Lung microvascular endothelial cell (primary cell): ENCODE measurements at places on chromosomes 2 and 18. TPM values are rescaled to one million over a fixed set of nuclear protein-coding genes. Genes with fewer than 3 reads are reported as not detected.

DNA sequence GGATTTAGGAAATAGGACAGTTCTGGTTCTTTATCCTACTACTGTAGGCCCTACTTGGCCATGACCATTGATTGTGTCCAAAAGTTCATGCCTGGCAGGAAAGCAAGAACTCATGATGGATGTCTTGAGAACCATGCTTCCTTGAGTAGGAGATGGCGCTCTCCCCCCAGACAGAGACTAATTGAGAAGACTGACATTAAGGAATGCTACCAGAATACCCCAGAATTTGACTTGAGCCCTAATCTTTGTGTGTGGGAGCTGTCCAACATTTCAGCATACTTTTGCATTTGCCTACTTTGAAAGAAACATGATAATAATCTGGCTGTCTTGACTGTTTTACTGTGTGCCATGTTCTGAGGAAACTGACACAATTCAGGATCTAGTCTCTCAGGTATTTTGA lies 23.3 kb downstream of the MAPRE3 start:
- no peak for DNase-seq

The AGXT gene
- total RNA-seq, result not detected in 2 replicates

- no peak for DNase-seq
These were observed 267.3 kb downstream of the MTX2 start for GRCh38 chr2:176536439-176537133.

The TANC1 gene
- total RNA-seq, result 46.6 and 64.7 TPM in 2 replicates

GRCh38 chr2:1170711-1171110 lies 220.1 kb downstream of the SNTG2 start:
- DNase-seq, result no peak

- DNase-seq, result no peak
These were observed 279.2 kb downstream of the CYRIA start for GRCh38 chr2:16386431-16386830.

DNA sequence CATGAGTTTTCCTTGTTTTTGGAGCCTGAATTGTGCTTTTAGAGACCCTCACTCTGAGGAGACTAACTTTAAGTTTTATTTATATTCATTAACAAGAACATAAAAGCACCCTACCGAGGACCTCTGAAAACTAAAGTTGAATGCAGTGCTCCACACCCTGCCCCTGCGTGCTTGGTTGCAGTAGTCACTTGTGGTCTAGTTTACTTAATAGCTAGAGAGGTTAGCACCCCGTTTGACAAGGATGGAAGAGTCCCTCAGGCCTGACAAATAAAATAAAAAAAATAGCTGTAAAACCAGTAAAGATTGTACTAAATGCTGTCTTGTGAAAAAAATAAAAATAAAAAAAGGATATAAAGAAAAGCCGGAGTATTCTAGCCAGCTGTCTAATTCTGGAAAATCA lies 395.2 kb downstream of the MTX2 start:
- no peak for DNase-seq

GRCh38 chr18:49694402-49694801 lies 118.9 kb downstream of the ACAA2 start:
- DNase-seq, result no peak

GRCh38 chr2:63980794-63981193 lies 38.4 kb downstream of the VPS54 start:
- no peak for DNase-seq

The SLC4A5 gene
- total RNA-seq, result under 0.01 and 0.20 TPM in 2 replicates

GRCh38 chr2:151978709-151979108 lies 120.1 kb downstream of the CACNB4 start:
- no peak for DNase-seq

The NABP1 gene
- 11.3 and 11.8 TPM in 2 replicates for total RNA-seq

DNA sequence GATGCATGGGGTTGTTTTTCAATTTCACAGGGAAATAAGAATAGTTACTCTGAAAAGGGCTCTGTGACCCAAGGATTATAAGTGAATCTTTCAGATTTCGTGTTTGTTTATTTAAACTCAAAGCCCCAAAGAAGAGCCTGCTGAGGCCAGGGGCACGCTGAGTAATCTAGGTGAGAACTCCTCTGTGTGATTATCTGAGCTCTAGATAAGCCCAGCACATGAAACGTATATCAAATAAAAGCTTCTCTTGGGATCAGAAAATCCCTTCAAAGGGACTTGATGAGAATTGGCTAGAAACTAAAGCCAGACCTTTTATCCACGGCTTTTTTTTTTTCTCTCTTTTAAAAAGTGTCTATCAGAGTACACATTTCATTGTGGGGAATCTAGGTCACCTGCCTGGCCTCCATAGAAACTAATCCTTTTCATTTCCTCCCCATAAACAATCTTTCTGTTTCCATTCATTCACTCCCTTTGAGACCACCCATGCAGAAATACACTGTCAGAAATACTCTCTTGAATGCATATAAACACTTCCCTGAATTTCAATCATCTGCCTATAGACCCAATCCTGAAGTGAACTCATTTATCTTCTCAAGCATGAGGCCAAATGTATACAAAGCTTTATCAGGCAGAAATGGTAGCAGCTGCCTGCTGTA lies 137.4 kb downstream of the RIT2 start:
- DNase-seq, result no peak

The GALNT5 gene
- under 0.01 TPM in 1 of 2 replicates, not detected in the other for total RNA-seq

GRCh38 chr2:12314127-12314760 lies 402.5 kb upstream of the TRIB2 start:
- DNase-seq, result no peak

DNA sequence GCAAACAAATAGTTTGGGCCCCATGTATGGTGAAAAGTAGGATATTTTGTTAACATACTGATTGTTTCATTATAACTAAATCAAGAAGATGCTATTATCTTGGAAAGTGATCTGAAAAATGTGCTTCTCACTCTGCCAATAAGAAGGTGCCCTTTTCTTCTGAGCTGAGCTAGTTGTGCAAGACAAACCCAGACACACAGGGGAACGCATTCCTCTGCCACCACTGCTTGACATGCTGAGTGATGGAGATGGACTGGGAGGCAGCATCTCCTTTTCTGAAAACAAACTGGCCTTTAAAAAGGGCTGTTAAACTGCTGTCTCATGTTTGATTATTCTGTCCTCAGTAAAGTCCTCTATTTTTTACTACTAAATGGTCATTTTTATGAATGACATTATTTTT lies 1989.9 kb upstream of the CELF4 start:
- DNase-seq, result no peak

- DNase-seq, result no peak
These were observed 68.1 kb downstream of the BOD1L2 start for GRCh38 chr18:57214976-57215375.

The ERBB4 gene
- under 0.01 TPM in 2 replicates for total RNA-seq

DNA sequence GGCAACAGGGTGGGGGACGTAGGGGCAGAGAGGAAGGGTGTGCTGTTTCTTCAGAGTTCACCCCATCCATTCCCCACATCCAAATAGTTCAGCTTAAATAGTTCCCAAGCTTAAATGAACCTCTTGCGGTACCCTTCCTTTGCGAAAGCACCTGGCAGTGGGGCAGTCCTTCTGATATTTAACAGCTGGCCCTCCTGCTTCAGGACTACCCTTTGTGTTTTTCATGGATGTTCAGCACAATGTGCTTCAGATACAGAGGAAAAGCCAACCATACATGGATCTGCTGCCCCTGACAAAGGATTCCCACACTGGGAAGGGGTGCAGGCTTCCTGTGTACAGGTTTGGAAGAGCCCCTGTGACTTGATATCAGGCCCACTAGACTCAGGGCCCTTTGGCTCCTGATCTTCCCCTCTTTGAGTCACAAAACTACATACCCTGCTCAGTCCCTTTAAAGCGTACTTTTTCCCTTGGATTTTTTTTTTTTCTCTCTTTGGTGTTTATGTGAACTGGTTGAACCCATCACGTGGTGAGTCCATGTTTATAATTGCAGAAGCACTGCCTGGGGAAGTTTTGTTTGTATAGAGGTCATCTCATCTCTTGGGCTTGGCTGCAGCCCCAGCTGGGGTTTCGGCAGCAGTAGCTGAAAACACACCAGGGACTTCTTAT lies 45.3 kb upstream of the IGFBP5 start:
- peak; percentile 28 for DNase-seq

GRCh38 chr18:9756271-9756932 lies 48.3 kb downstream of the RAB31 start:
- no peak for DNase-seq

The ALPI gene
- not detected in 2 replicates for total RNA-seq

The LONRF2 gene
- total RNA-seq, result under 0.01 TPM in 1 of 2 replicates, not detected in the other

- no peak for DNase-seq
These were observed 12.0 kb upstream of the CDK15 start for GRCh38 chr2:201794294-201794693.

DNA sequence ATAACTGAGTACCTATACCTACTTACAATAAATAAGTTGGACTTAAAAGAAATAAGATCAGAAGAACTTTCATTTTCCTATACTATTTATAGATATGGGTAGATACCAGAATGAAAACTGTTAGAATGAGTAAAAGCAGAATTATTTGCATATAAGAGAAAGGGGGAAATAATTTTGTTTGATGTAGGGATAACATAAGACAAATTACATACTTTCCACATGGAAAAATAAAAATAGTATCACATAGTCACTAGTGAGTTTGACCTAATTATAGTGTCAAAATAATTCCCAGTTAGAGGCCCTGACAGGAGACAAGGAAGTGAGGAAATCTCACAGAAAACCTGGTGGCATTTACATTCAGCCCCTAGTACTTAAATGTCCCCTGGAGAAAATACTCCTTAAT lies 28.6 kb downstream of the KCMF1 start:
- DNase-seq, result no peak

- DNase-seq, result no peak
These were observed 47.8 kb downstream of the ZNF804A start for GRCh38 chr2:184646177-184646576.

GRCh38 chr2:11465485-11466306 lies at the start of gene E2F6:
E2F6 (minus strand) TSS chr2:11466161; CDS start chr2:11465879, 282 bp downstream.
- DNase-seq, result peak; percentile 95

The APCDD1 gene
- total RNA-seq, result not detected in 2 replicates

The ARHGAP28 gene
- 0.79 and 1.5 TPM in 2 replicates for total RNA-seq

DNA sequence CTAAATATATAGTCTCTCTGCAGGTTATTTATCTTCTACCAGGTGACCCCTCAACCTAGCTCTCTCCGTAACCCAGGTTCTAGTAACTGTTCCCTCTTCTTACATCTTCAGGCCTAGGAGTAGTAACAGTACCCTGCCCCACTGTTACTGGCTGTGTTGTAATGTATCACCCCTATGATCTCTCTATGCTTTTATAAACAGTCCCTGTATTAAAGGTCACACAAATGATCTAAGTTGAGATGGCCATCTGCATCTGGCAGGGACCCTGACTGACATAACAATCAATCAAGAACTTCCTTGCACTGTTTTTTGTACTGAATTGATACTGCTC lies 219.7 kb upstream of the STK17B start:
- no peak for DNase-seq

GRCh38 chr2:126752876-126753275 lies 96.9 kb downstream of the GYPC start:
- no peak for DNase-seq

DNA sequence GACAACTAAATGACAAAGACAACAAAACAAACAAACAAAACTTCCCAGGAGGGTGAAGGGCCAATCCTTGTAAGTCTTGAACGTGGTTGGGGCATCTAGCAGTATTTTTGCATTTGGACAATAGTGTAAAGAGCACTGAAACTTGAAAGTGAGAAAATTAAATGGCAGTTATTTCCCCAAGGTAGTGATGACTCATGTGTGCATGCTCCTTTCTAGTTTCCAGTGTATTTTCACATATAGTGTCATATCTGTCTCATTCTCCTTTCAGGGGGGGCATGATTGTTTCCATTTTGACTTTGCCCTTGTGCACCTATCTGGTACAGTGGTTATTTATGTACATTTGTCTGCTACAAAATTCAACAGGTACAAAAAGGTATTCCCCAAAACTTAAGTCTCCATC lies 39.5 kb downstream of the CERS6 start:
- DNase-seq, result no peak

DNA sequence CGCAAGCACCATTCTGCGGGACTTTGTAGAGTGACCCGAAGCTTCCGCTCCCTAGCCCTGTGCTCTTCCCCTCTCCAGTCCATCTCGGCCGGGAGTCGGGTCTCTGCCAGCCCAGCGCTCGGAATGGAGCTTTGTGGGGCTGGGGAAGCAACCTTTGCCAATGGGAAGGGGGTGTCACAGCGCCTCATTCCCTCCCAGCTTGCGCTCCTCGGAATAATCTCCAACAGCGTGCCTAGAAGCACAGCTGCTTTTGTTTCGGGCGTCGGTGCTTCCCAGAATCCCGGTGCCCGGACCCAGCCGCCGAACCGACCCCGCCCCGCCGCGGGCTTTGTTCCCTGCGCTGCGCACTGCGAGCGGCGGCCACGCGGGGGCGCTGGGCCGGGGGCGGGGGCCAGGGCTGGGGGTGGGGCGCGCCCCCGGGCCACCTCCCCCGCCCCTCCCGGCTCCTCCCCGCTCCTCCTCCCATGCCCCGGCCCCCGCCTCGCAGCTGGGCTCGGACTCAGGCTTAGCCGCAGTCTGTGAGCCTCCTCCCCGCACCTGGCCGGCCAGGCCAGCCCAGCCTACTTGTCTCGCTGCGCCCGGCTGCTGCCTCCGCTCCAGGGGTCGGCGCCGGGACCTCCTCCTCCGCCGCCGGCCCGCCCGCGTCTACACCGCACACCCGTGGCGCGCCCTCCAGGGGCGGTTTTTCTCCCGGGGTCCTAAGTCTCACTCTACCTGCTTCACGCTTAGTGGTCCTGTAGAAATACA lies 77.7 kb upstream of the SMAD2 start:
- peak; percentile 76 for DNase-seq

The DLX1 gene
- total RNA-seq, result not detected in 2 replicates

GRCh38 chr2:200127848-200128247 lies 172.5 kb downstream of the MAIP1 start:
- no peak for DNase-seq

GRCh38 chr18:8959551-8960135 lies 142.9 kb upstream of the NDUFV2 start:
- DNase-seq, result no peak

GRCh38 chr2:142585785-142586184 lies 291.7 kb upstream of the KYNU start:
- DNase-seq, result no peak

The PLA2R1 gene
- 7.0 and 21.4 TPM in 2 replicates for total RNA-seq

The SERPINB11 gene
- not detected in 2 replicates for total RNA-seq

DNA sequence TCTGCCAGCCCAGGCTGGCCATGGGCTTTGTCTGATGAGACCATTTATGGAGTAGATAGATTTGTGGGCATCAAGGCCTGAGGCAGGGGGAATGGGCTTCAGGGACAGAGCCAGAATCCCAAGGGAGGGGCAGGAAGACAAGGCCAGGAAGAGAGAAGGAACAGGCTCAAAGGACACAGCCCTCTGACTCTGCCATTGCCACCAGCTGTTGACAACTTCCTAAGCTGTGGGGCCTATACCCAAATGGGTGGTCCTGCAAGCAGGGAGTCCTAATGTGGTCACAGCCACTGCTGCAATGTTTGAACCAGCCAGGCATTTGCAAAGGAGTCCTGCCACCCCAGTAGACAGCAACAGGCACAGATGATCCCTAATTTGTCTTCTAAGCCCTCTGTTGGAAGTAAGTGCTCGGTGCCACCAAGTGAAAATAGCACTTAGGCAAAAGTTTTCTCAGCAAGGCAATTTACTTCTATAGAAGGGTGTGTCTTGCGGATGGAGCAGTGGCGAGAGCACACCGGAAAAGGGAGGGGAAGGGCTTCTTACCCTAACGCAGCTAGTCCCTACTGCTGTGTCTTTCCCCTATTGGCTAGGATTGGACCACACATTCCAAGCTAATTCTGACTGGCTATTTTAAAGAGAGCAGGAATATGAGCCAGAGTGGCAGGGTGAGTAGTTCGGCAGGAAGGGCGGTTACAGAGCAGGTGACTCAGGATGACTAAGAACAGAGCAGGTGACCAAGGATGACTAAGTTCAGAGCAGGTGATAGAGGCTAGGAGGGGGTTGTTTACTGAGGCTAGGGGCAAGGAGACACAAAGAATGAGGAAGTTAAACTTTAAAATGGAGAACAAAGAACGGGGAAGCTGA lies 47.2 kb downstream of the C1QL2 start:
- DNase-seq, result no peak

The RFTN2 gene
- 7.8 and 13.3 TPM in 2 replicates for total RNA-seq

- no peak for DNase-seq
These were observed 269.6 kb downstream of the ARHGAP15 start for GRCh38 chr2:143398781-143399180.
